ENCODE measurements at places on chromosomes 2 and 18. TPM values are rescaled to one million over a fixed set of nuclear protein-coding genes. Genes with fewer than 3 reads are reported as not detected.

The FKBP7 gene
- total RNA-seq = 51.4 TPM

The SMPD4 gene
- 5.4 TPM for total RNA-seq

The C2orf74 gene
- total RNA-seq = 8.0 TPM

The IGFBP5 gene
- total RNA-seq = 246 TPM

The IL1RL2 gene
- total RNA-seq = 4.3 TPM

The KCNJ13 gene
- not detected for total RNA-seq

The SLC5A6 gene
- total RNA-seq = 17.7 TPM

The SPR gene
- 32.2 TPM for total RNA-seq

The FBXO36 gene
- 1.4 TPM for total RNA-seq

The COL3A1 gene
- 1,200 TPM for total RNA-seq

The FIGN gene
- 0.53 TPM for total RNA-seq

The WDR54 gene
- 31.8 TPM for total RNA-seq

The HOXD8 gene
- 0.23 TPM for total RNA-seq

The SIX3 gene
- not detected for total RNA-seq

The TXNDC2 gene
- total RNA-seq = not detected

The RESP18 gene
- total RNA-seq = not detected

The GPR35 gene
- total RNA-seq = 0.23 TPM

The PDE1A gene
- total RNA-seq = 26.8 TPM

The ERMN gene
- not detected for total RNA-seq

The OTX1 gene
- total RNA-seq = 0.12 TPM

The SH3RF3 gene
- total RNA-seq = 2.0 TPM

The RTP5 gene
- not detected for total RNA-seq

The ITSN2 gene
- 19.8 TPM for total RNA-seq

The FAM237A gene
- not detected for total RNA-seq

The ZC3H6 gene
- 3.4 TPM for total RNA-seq

The RGPD4 gene
- not detected for total RNA-seq

The GREB1 gene
- total RNA-seq = 2.1 TPM

The SNED1 gene
- 80.4 TPM for total RNA-seq

The BCL2 gene
- 7.3 TPM for total RNA-seq

The MARCO gene
- total RNA-seq = not detected

The CABLES1 gene
- total RNA-seq = 11.7 TPM

The KATNAL2 gene
- 4.6 TPM for total RNA-seq

The CHCHD5 gene
- total RNA-seq = 13.2 TPM

The CTIF gene
- 36.8 TPM for total RNA-seq

The ADRA2B gene
- 3.5 TPM for total RNA-seq

The PRKAG3 gene
- total RNA-seq = 4.1 TPM

The ACVR1C gene
- 0.08 TPM for total RNA-seq

The FSHR gene
- total RNA-seq = not detected

The KANSL1L gene
- 12.0 TPM for total RNA-seq
